ENCODE measurements at places on chromosomes 4 and X.

DNA sequence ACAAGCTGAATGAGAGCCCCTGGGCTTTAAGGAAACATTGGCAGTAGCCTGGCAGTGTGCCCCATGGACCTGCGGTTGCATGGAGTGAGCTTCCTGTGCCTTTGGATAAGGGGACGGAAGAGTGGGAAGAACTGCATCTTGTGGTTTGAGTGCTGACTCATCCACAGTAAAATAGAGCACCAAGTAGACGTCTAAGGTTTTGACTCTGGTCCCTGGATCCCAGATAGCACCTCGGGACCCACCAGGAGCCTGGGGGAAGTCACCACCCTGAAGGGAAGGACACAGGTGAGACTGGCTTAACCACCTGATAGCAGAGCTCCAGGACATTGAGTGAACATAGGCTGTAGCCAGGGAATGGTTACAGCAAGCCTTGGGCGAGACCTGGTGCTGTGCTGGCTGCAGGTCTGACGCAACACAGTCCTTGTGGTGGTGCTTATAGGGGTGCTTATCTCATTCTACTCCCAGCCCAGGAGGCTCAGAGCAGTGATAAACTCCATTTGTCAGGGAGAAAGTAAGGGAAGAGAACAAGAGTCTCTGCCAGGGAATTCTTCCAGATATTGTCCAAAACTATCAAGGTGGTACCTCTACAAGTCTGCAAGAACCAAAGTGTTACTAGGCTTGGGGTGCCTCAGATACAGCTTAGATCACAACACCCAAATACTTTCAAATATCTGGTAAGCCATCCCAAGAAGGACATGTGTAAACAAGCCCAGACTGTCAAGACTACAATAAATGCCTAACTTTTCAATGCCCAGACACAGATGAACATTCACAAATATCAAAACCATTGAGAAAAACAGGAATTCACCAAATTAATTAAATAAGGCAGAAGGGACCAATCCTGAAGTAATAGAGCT is 123.6 kb upstream of the TET2 start:
- DNase-seq = no peak

- DNase-seq = no peak
Observed at GRCh38 chr4:41678951-41679350, 69.6 kb downstream of the PHOX2B start.

GRCh38 chr4:3335385-3335784 is 42.6 kb downstream of the RGS12 start:
- no peak for DNase-seq

DNA sequence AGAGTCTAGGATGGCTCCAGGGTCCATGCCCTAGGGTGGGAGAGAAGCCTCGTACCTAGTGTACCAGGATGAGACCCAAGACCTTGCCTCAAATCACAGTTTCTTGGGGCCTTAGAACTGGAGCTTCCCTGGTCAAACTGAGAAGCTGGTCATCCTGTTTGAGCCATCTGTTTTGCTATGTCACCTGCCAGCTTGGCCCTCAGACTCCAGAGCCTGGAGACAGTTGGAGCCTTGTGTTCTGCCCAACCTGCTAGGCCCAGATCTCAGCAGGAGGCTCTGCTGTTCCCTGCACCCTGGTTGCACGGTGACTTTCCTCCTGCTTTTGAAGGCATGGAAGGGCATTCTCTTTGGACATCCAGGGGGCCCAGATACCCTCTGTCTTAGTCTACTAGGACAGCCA is 206.3 kb upstream of the ATP6AP2 start:
- DNase-seq = no peak

GRCh38 chr4:93828332-93828994 is at the start of gene ATOH1:
Gene ATOH1, plus strand, starts transcription at chr4:93828753. Its CDS starts 174 bp downstream, at chr4:93828927.
- DNase-seq = no peak

GRCh38 chrX:135931644-135932487 is 38.4 kb downstream of the SAGE1 start:
- no peak for DNase-seq

DNA sequence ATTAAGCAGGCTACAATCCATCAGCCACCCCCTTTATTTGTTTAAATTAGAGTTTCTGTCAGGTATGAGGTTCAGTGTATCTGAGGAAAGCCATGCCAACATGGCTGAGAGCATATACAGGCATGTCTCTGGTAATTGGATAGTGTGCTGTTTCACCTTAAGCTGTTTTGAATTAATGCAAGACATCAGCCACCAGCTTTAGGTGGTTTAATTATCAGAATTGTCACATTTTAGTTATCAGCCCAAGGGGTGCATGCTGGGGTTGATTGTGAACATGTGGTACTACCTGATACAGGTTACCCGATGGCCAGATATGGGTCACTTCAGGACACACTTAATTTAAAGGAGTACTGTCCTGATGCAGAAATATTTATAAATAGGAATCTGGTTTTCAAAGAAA is 353.2 kb upstream of the TENM3 start:
- DNase-seq = no peak

- no peak for DNase-seq
Observed at GRCh38 chrX:106955004-106955772, 35.0 kb downstream of the CLDN2 start.

- DNase-seq = no peak
Observed at GRCh38 chr4:75370576-75370975, 143.6 kb downstream of the RCHY1 start.

GRCh38 chr4:20095805-20096541 is 155.7 kb upstream of the SLIT2 start:
- no peak for DNase-seq

DNA sequence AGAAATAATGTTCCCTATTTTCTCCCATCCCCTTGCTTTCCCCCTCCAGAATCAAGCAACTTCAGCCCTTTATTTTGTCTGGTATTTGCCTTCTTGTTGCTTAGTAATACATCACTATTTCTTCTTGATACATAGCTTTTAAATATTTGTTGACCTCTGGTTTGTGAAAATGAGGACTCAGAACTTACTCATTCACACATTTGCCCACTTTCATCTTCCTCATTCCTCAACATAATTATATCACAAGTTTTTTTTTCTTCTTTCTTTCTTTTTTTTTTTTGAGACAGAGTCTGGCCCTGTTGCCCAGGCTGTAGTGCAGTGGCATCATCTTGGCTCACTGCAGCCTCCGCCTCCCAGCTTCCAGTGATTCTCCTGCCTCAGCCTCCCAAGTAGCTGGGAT is 28.9 kb upstream of the NDUFC1 start:
- DNase-seq = no peak

DNA sequence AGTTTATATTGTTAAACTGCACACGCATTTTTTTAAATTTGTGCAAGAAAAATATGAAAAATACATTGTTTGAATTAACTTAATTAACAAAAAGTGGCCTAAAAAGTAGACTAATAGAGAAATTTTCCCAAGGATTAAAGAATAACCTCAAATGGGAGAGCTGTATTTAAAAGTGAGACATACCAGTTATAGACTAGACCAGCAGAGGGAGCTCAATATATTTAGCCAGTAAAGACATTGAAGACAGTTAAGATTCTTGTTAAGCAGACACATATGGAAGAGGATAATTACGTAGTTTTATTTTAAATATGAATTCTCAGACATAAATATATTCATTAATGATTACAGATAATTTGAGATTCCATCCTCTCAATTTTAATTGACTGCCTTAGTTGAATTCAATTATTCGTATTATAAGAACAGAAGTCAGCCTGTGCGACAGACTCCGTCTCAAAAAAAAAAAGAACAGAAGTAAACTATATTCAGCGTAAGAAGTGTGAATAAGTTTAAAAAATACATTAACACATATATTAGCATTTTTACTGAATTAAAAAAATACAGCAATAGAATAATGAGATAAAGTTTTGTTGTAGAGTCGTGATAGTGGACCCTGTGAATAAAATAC is 64.8 kb downstream of the GLRA3 start:
- DNase-seq = no peak

GRCh38 chrX:79412972-79413371 is 45.8 kb upstream of the ITM2A start:
- DNase-seq = no peak

DNA sequence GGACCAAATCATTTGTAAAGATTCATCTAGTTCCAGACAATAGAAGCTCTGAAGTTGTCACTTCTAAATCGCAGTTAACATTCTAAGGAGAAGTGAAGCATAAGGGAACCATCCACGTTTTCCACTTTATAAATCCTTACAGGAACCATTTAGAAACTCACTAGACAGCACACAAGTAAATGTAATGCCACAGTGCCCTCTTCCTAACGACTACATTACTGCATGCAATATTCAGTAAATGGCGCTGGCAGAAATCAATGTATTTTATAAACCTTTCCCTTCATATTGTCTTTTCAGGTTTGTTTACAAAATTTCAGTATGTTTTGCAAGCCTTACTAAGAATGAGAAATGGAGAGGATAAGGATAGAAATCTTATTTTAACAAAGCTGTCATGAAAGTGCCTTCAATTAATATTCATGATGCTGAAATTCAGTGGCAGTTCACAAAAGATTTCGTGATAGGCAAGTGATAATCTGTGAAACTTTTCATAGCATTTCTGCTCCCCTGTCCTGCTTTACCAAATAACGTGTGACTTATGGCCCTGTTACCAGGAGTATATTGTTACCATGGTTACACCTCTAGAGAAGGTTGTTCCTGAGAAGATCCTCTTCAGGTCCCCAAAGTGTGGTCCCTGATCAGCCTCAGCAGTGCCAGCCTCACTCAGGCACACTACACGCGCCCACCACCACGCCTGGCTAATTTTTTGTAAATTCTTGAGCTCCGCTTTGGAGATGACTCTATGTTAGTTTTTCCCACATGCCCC is 54.2 kb downstream of the TMA16 start:
- DNase-seq = no peak

- no peak for DNase-seq
Observed at GRCh38 chr4:140903522-140904475, 147.6 kb upstream of the TBC1D9 start.

- no peak for DNase-seq
Observed at GRCh38 chr4:154001193-154001592, 212.3 kb upstream of the SFRP2 start.

DNA sequence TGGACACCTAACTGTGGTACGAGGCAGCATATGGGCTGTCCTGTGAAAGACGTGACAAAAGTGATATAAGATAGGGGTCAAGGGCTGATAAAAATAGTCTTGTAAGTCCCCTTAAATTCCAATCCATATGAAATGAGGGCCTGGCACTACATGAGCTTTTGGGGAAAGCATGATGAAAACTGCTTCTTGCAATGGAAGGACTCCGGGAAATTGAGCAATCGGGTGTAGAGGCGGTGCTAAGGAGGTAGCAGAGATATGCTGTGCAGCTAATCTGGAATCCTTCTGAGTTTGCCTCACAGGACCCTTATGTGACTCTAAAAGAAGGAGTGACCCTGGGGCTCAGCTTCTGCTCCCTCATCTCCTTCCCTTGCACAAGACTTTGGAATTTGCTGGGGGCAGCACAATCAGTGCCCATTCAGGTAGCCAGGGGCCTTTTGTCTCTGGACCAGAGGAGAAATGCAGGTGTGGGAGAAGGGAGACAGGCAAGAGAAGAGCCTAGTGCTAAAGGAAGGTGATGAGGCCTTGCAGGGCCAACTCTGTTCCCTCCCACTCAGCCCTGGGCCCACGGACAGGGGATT is 12.8 kb downstream of the CLDN2 start:
- no peak for DNase-seq

DNA sequence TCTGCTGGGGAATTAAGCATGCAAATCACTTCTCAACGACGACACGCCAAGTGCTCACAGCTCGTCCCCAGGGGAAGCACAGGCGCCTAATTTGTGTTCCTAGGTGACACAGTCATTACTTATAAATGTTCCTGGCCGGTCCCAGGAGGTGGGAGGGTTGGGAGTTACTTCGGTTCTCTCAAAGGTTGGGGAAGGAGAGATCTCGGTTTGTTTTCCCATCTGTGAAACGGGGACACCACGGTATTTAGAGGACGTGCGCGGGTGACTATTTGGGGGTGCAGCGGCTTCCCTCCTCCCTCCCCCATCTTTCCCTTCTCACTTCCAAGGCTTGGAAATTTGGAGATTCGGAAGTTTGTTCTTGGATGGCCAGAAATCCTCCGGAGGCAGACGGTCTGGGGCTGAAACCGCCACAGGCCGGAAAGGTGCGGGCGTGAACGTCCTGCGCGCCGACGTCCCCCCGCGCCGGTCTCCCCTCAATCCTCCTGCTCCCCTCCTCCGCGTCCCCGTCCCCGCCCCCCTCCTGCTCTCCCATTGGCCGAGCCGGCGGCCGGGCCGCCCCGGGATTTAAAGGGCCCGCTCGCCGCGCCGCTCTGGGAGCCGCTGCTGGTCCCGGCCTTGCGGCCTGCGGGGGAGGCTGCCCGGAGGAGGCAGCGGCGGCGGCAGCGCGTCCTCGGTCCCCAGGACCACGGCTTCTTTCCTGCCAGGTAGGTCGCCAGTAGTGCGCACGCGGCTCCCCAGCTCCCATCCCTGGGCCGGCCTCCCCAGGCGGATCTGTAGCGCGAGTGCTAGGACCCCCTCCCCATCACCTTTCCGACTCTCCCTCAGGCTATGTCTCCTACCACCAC is at the start of gene PORCN:
Gene PORCN, plus strand, starts transcription at position 593 of the 845 bp plus-strand sequence. CDS start 829 bp downstream, outside the sequence.
- peak; percentile 12 for DNase-seq

DNA sequence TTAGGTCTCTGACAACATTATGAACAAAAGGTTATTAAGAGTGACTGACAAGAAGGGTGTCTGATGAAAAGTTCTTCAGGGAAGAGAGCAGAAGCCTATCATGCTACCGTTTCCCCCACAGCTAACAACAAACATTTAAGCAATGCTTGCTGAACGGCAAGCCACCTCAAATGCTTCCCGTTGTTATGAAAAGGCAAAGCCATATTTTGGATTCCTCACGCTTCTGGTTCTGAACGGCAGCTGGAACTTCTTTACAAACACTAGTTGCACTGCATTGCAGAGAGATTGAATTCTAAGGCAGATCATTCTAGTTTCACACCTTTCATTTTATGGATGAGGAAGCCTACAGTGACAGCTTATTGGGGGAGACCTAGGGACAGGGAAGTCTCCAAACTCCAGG is 48.6 kb upstream of the NAP1L5 start:
- no peak for DNase-seq

GRCh38 chr4:78395642-78396041 is 155.9 kb upstream of the ANXA3 start:
- DNase-seq = no peak

DNA sequence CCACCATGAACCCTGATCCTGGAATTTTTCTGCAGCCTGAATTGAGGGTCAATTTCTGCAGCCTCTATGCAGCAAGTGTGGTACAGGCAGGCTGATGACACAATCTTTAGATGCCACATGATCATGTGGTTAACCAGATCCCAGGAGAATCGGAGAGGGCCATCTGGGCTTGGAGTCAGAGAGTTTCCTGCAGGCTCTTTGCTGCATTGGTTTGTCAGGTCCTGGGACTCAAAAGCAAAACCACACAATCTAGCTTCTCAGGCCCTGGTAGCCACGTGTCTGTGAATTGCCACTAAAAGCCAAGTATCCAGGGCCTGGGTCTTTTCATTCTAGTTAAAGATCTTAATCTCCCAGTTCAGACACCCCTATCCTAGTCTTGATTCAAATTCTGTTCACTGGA is 464.5 kb downstream of the BCOR start:
- DNase-seq = no peak

DNA sequence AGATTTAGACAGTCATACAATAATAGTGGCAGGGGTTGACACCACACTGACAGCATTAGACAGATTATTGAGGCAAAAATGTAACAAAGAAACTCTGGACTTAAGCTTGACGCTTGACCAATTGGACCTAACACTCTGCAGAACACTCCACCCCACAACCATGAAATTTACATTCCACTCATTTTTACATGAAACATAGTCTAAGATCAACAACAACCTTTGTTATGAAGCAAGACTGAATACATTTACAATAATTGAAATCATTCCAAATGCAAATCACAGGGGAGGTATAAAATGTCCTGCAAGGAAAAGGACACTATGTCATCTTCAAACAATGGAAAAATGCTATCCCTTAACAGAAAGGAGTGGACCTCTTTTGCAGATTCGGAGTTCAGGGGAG is 4.9 kb upstream of the UGT2B10 start:
- no peak for DNase-seq

GRCh38 chr4:165992283-165992682 is 119.2 kb downstream of the TLL1 start:
- no peak for DNase-seq
